ENCODE measurements at places on chromosomes 5 and 9. TPM values are rescaled to one million over a fixed set of nuclear protein-coding genes. Genes with fewer than 3 reads are reported as not detected.

Gene COL23A1
- total RNA-seq: 0.49 TPM

Gene OR1J2
- total RNA-seq: not detected

Gene PKD2L2
- under 0.01 TPM for total RNA-seq

Gene NRARP
- 2.7 TPM for total RNA-seq

Gene RARS1
- 120 TPM for total RNA-seq

Gene ABO
- not detected for total RNA-seq

Gene ROR2
- 0.74 TPM for total RNA-seq

Gene LCN12
- 0.74 TPM for total RNA-seq

Gene PCDHGA4
- 7.9 TPM for total RNA-seq

Gene NR5A1
- not detected for total RNA-seq

Gene RLN1
- total RNA-seq: not detected

Gene CDKN2B
- 0.25 TPM for total RNA-seq

Gene F2RL1
- 2.2 TPM for total RNA-seq

Gene FCN2
- not detected for total RNA-seq

Gene SPATA9
- total RNA-seq: 0.98 TPM

Gene C5orf46
- total RNA-seq: not detected

Gene IFT74
- 11.8 TPM for total RNA-seq

Gene DIPK1B
- total RNA-seq: 18.2 TPM

Gene MIER3
- total RNA-seq: 30.0 TPM

Gene PNPLA7
- total RNA-seq: 0.74 TPM

Gene GTF3C5
- 23.8 TPM for total RNA-seq

Gene OR4F3
- total RNA-seq: not detected

Gene TNFSF15
- under 0.01 TPM for total RNA-seq

Gene C5orf22
- total RNA-seq: 25.6 TPM

Gene NDUFA8
- 21.6 TPM for total RNA-seq

Gene IFNW1
- total RNA-seq: not detected

Gene C9
- not detected for total RNA-seq

Gene ADAMTS12
- 2.0 TPM for total RNA-seq

Gene SLC27A4
- total RNA-seq: 17.0 TPM

Gene SCGB3A2
- not detected for total RNA-seq

Gene TRPM3
- total RNA-seq: 22.1 TPM

Gene SLC25A2
- not detected for total RNA-seq

Gene NAIP
- 20.7 TPM for total RNA-seq

Gene CKMT2
- total RNA-seq: 2.2 TPM

Gene USP20
- total RNA-seq: 16.0 TPM

Gene C5orf63
- total RNA-seq: 3.4 TPM

Gene DMAC1
- 19.7 TPM for total RNA-seq

Gene LURAP1L
- 0.98 TPM for total RNA-seq

Gene FOXD4L3
- not detected for total RNA-seq

Gene LHX2
- total RNA-seq: 106 TPM

Gene LCN15
- total RNA-seq: not detected

Gene SLC1A1
- 48.9 TPM for total RNA-seq

Gene OTULINL
- total RNA-seq: 15.5 TPM

Gene NUTM2F
- not detected for total RNA-seq

Gene TMEM252
- total RNA-seq: not detected
